ENCODE measurements at places on chromosomes 5 and 9. TPM values are rescaled to one million over a fixed set of nuclear protein-coding genes. Genes with fewer than 3 reads are reported as not detected.

FRMD3 gene
- total RNA-seq, result 11.7 TPM

IFNA21 gene
- total RNA-seq, result not detected

DNA sequence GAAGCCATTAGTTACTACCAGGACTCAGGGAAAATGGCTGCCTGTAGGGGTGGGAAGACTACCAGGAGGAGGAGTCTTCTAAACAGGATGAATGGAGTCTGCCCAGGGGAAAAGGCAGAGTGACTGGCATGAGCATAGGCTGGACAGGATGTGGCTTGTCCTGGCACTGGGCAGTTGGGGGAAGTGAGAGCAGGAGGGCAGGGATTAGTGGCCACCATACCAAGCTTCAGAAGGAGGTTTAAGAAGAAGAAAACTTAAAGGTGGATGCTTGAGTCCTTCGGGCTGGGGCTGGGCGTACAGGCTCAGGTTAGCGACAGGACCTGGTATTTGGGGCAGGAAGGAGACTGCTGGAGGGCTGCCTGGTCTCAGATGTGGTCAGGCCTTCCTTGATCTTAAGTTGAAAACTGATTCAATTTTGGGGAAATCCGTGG, 5.0 kb upstream of the NSD1 start:
- peak; percentile 69 for DNase-seq

- no peak for DNase-seq
Measured at GRCh38 chr5:111454198-111454622, 58.1 kb downstream of the STARD4 start.

DNA sequence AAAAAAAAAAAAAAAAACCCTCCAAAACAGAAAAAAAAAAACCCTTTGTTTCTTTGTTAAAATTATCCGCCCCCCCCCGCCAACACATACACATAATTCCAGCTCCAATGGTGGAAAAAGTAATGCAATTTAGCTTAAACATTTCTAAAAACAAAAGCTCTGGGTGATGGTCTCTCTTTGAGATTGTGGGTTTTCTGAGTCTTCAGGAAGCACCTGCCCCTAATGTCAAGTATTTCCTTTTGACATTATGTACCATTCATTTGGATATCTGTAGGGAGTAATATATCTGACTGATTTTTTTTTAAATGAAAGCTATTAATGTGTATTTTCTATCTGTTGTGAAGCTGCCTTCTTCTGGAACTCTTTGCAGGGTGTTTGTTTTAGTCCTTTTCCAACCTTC, 389.7 kb downstream of the TAF11L14 start:
- DNase-seq, result no peak

GRCh38 chr5:168989731-168990505, 311.0 kb downstream of the SLIT3 start:
- no peak for DNase-seq

DNA sequence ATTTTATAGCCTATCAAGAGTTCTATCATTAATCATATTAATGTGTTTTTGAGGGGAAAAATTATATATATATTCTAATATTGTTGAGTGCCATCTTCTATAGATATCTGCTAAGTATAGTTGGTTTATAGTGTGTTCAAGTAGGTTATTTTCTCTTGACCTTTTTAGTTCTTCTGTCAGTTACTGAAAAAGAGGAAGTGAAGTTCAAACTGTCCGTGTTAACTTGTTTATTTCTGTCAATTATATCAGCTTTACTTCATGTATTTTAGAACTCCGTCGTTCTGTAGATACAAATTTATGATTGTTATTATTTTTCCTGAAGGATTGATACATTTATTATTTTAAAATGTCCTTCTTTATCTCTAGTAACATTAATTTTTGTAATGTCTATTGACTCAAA, 1209.1 kb downstream of the CDH12 start:
- DNase-seq, result no peak

DNA sequence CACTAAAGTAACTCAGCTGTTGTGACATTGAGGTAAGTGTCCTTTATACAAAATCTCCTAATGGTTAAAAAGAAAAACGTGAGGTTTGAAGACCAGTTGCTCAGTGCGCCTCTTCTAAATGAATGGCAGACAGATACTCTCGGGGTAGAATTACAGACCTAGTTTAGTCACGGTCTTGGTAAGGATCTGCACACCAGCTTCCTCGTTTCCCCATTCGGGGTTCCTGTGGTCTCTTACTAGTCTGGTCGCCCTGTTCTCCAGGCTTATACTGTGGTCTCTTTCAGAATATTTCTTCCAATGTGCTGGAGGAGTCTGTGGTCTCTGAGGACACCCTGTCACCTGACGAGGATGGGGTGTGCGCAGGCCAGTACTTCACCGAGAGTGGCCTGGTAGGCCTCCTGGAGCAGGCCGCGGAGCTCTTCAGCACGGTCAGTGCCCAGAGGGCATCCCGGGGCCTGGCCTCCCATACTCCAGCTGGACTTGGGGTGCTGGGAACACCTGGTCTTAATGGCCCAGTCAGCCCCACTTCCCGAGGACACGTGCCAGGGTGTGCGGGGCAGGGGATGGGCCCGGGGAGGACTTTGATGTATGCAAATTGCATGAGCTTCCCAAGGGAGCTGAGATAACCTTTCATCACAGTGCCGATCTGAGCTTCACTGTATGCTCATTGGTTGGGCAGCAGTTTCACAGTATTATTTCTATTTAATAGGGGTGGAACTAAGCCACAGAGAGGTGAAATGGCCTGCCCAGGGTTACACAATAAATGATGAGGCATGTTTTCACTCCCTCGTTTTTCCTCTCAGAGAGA, 224.5 kb downstream of the DOCK8 start:
- no peak for DNase-seq

GRCh38 chr5:56375011-56375410, 141.9 kb upstream of the ANKRD55 start:
- no peak for DNase-seq

GRCh38 chr9:127931092-127931881, 710 bp upstream of the PIP5KL1 start:
- DNase-seq, result no peak

DNA sequence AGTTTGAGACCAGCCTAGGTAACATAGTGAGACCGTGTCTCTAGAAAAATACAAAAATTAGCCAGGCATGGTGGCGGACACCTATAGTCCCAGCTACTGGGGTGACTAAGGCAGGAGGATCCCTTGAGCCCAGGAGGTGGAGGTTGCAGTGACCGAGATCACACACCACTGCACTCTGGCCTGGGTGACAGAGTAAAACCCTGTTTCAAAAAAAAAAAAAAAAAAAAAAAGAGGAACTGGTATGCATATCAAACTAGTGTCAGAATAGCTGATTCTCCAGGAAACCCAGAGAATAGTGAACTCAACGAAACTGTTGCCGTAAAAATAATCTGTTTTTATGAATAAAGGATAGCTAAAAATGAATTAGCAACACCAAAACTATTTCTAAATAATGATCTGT, 126.6 kb upstream of the BASP1 start:
- DNase-seq, result no peak

- no peak for DNase-seq
Measured at GRCh38 chr9:119273325-119273904, 95.8 kb downstream of the BRINP1 start.

GRCh38 chr5:180006141-180006540, 65.4 kb downstream of the RNF130 start:
- no peak for DNase-seq

DNA sequence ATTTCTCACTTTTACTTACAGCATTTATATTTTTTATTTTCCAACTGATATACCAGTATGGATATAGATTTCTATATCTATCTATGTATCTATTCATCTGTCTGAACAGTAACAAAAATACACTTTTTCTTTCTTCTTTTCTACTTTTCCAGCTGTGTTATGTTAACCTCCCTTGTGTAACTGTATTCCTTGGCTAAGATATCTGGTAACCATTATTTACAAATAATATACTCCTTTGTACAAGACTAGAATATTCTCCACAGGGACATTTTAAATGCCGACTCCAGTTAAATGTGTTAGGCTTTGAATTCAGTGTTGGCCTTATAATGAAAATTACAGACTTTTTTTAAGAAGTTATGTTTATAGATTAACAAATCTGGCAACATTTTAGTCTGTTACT, 168.7 kb downstream of the XRCC4 start:
- no peak for DNase-seq

All from mesenteric fat pad (tissue), 1 donor.